CD4-positive, alpha-beta memory T cell (primary cell): ENCODE measurements at places on chromosomes 3 and 15. TPM values are rescaled to one million over a fixed set of nuclear protein-coding genes. Genes with fewer than 3 reads are reported as not detected.

DNA sequence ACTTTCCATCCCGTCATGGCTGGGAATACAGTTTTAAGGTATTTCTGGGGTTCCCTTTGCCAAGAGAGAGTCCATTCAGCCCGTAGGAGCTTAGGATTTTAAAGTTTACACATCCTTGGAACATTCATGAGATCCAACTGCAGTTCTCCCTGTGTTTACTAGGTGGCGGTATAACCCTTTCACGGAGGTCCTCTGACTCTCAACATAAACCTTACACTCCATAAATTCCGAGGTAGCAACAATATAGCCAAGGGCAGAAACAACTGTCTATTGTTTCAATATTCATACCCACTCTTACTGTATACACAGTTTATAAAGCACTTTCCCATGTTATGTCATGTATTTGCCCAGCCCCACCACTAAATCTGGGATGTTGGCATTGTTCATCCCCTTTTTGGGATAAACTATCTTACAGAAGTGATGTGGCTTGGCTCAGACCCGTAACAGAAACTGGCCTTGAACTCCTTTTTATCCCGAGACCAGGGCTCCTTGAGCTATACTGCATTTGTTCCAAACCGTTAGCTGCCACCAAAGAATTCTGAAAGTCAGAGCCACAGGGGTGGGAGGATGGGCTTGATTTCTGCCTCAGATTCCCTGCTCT is 69.2 kb upstream of the COL6A5 start:
- no peak for DNase-seq

The SPATA16 gene
- total RNA-seq = not detected

- DNase-seq = no peak
Observed at GRCh38 chr3:73624017-73624820, 522 bp downstream of the PDZRN3 start.

GRCh38 chr3:11053926-11054503 is 61.5 kb downstream of the SLC6A1 start:
- DNase-seq = no peak

GRCh38 chr3:187705164-187705563 is 2.8 kb upstream of the RTP2 start:
- no peak for DNase-seq

DNA sequence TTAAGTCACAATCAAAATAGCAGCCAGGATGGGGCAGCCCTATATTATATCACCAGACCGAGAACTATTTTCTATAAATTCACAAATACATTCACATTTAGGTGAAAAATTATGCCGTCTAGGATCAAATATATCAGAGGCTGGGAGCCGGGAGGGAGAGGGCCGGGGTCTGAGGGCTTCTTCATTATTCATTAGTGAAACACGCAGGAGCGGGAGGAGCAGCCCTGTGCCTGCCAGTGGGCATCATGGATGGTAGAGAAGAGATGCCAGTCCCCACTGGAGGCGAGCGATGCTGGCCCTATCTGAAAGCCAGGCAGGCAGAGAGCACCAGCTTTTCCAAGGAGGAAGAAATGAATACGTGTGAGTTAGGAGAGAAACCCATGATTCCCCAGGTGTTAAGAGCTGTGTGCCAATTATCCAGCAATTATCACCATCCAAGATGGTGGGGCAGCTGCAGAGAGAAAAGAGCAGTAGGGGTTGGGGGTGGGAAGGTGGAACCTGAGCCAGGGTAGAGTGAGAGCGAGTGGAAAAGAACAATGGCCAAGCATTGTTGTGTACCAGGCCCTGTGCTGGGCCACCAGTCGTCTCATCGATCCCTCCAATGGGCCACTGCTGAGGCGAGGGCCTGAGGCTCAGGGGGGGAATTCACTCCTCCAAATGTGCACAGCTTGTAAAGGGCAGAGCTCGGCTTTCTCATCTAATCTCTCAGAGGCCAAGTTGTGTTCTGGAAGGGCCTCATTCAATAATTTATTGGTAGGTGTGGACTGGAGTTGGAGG is 261.3 kb upstream of the TLE3 start:
- DNase-seq = no peak

GRCh38 chr3:172903642-172904320 is 153.3 kb downstream of the ECT2 start:
- DNase-seq = no peak

DNA sequence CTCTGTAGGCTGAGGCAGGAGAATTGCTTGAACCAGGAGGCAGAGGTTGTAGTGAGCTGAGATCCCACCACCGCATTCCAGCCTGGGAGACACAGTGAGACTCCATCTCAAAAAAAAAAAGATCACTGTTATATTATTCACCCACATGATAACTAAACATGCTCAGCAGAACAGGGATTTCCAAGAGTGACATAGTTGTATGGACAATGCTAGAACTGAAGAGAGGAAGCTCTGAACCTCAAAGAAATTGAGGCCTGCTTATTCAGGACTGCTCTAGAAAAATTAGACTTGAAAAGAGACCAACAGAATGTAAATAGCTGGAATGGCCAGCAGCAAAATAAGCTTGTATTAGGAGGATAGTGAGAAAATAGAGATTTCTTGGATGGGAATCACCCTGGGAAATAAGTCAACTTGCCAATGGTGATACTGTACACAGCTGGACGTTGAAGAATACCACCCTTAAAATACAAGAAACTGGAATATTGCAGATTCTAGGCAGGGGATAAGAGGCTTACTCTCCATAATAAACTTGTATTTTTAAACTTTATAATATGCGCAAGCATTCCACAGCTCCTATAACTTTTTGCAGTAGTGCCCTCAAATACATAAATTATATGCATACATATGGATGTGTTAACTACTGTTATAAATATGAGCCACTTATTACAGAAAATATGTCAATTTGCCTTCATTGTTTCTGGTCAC is 28.2 kb downstream of the PIK3CB start:
- no peak for DNase-seq

GRCh38 chr3:127413871-127414270 is 126.0 kb upstream of the PRR20G start:
- no peak for DNase-seq

- DNase-seq = no peak
Observed at GRCh38 chr3:19937459-19938294, 3.7 kb upstream of the EFHB start.

The CACNA2D3 gene
- total RNA-seq = not detected

The LPP gene
- 25.0 TPM for total RNA-seq

- no peak for DNase-seq
Observed at GRCh38 chr15:100766243-100767000, 113.2 kb upstream of the ALDH1A3 start.

- no peak for DNase-seq
Observed at GRCh38 chr3:149363053-149363452, 14.4 kb downstream of the TM4SF1 start.

The TWF2 gene
- total RNA-seq = 76.1 TPM

- DNase-seq = no peak
Observed at GRCh38 chr3:173893066-173893465, 495.5 kb downstream of the NLGN1 start.

The GOLGA6L7 gene
- total RNA-seq = not detected

DNA sequence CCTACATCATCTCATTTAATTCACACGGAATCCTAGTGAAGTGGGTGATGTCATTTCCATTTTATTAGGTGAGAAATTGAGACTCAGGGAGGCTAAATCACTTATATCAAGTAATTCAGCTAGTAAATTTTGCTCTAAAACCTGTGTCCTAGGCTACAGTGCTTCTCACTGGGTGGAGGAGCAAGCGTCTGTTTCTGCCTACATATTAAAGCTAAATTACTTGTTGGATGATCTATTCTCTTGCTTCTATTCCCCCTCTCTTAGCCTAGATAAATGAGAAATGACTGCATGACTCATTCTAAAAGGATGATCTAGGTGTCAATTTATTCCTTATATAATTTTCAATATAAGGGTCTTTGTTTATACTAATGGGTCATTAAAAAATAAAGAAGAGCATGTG is 37.8 kb upstream of the RBP1 start:
- no peak for DNase-seq

The C3orf62 gene
- 9.8 TPM for total RNA-seq

- DNase-seq = no peak
Observed at GRCh38 chr15:32746116-32746857, 28.5 kb downstream of the GREM1 start.

DNA sequence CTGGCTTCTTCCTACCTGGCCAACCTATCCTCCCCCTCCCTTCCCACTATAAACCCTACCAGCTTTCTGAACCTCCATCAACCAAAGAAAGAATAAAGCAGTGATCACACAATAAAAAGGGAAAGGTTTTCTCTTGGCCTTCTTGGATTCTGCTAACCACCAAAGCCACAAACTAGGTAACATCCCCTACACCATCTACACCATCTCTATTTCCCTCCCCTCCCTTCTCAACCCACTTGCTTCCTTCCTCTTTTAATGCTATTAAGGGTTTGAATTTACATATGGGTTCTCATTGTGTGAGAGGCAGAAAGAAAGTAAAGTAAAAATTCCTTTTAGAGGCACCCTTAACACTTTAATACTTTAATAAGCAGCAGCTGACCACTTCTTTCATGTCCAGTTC is 25.8 kb upstream of the RSL24D1 start:
- peak; percentile 37 for DNase-seq

- no peak for DNase-seq
Observed at GRCh38 chr15:62946940-62947339, 95.6 kb upstream of the TPM1 start.

The ISL2 gene
- total RNA-seq = not detected

DNA sequence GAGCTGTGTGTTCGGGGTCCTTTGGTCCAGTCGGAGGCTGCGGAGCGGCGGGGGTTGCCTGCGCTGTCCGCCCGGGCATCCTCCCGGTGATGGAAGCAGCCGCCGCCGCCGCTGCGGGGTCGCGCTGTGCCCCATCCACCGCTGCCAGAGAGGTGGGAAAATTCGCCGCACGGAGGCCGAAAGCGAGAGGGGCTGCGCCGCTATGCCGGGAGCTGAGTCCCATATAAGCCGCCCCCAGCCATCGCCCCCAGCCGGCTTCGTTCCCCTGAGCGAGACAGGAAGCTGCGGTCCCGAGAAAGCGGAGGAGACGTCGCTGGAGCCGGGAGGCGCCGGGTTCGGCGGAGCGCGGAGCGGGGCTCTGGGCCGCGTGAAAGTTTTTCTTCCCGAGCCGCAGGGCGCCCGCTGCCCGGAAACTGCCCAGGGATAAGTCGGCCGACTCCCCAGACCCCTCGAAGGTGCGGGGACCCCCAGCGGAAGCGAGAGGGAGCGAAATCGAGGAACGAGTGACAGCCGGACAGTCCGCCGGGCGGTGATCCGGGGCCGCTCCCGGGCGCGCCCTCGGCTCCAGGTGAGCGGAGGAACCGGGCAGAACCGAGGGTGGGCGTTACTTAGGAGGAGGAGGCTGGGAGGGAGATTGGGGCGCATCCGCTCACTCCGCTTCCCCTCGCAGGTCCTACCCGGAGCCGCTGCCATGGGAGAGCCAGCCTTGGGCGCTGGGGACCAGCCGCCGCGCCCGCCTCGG is 574 bp downstream of the CHST2 start:
- no peak for DNase-seq

DNA sequence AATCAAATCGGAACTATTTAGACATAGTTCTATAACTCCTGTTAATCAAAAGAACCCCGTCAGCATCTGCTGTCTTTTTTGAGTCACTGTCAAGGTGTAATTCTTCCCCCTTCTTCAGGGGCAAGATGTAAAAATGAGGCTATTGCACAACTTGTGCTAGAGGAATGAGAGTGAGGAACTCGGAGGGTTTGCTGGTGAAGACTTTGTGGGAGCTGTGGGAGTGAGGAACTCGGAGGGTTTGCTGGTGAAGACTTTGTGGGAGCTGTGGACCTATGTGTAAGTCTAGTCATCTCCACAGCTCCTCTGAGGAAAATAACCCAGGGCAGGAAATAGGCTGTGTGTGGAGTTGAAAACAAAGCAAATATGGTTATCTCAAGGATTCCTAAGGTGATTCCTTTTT is 2.5 kb upstream of the CERS3 start:
- no peak for DNase-seq

The IQCH gene
- 2.1 TPM for total RNA-seq

The AVEN gene
- 7.8 TPM for total RNA-seq

The ARPP19 gene
- total RNA-seq = 105 TPM

- DNase-seq = no peak
Observed at GRCh38 chr3:115758076-115758763, 134.9 kb downstream of the GAP43 start.

DNA sequence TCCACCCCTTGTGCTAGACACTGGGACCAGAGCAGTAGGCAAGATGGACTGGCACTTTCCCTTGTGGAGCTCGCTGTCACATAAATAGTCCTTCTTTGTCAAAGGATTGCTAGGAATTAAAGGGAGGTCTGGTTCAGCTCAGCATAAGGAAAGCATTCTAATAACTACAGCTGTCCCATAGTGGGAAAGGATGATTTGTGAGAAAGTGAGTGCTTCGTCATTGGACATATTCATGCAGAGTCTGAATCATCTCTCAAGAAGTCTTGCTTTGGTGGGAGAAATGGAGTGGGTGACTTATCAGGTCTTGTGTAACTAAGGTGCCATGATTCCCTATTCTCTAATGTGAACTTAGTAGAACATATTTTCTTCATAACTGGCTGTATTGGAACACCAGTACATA is 14.7 kb downstream of the PPARG start:
- no peak for DNase-seq

- DNase-seq = no peak
Observed at GRCh38 chr3:89877230-89877629, 769.8 kb downstream of the EPHA3 start.

- DNase-seq = no peak
Observed at GRCh38 chr15:62241135-62241770, 76.2 kb upstream of the C2CD4B start.

DNA sequence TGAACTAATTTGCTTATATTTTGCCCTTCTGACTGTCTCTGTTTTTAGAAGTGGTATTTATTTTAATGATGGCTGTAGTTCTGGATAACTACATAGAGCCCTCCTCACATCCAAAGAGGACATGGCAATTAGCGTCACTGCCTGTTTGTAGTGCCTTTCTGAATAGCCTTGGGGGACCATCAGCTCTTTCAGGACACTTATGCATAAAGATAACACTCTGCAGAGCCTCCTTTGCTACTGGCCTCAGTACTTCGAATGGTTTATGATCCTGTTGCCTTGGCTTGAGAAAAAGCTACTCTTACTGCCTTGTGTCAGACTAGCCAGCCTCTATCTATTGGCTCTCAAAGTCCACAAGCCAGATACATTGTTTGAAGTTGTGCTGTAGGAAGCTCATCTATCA is 105.4 kb upstream of the SPRED1 start:
- DNase-seq = no peak

GRCh38 chr3:124346487-124346886 is 354.6 kb upstream of the ROPN1 start:
- DNase-seq = no peak

DNA sequence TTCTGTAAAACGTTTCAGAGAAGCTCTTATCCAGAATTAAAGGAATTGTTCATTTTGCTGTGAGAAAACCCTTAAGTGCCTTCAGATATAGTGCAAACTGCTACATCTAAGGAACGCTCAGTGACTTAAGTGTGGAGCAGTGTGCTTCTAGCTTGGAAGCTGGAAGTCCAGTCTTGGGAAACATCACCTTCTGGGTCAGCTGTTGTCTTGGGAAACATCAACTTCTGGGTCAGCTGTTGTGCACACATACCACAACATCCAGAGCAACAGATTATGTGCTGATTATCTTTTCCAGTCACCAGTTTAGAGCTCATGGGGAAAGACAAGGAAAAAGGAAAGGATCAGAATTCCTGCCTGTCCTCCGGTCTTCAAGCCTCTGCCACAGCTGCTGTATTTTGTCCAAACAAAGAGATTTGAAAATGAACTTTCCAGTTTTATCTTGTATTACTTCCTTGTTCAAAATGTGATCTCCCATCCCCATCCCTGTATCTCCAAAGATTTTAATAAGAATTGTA is 713.6 kb downstream of the NSUN3 start:
- no peak for DNase-seq
